Activated CD4-positive, alpha-beta T cell treated with anti-CD3 and anti-CD28 coated beads for 24 hours (primary cell): ENCODE measurements at places on chromosomes 11 and 22.
A peak's percentile ranks its signal among the peaks of the same experiment; 100 is the strongest.

GRCh38 chr22:34579519-34579918 is 486.4 kb upstream of the ISX start:
- DNase-seq: no peak

DNA sequence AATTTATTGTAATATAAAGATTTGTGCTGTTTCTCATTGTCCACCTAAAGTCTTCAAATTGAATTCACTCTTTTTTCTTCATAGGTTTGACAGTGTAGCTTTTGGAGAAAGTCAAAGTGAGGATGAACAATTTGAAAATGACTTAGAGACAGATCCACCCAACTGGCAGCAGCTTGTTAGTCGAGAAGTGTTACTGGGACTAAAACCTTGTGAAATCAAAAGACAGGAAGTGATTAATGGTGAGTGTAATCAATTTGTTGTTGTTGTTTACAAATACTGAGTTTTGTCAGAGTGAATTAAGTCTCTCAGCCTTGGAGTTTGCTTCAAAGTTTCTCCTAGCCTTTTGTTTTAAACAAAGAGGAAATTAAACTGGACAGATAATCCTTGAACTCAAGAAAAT is 53.6 kb upstream of the GRIK4 start:
- no peak for DNase-seq

GRCh38 chr22:30196141-30196879 is 50.2 kb downstream of the LIF start:
- peak; percentile 30 for DNase-seq

- no peak for DNase-seq
Observed at GRCh38 chr11:17921659-17922415, 91.0 kb downstream of the SERGEF start.

- no peak for DNase-seq
Observed at GRCh38 chr11:100810146-100810545, 123.1 kb downstream of the ARHGAP42 start.

- DNase-seq: no peak
Observed at GRCh38 chr11:125975634-125976033, 29.8 kb downstream of the VSIG10L2 start.
